Mammary epithelial cell (primary cell): ENCODE measurements at places on chromosomes 13 and 19.

DNA sequence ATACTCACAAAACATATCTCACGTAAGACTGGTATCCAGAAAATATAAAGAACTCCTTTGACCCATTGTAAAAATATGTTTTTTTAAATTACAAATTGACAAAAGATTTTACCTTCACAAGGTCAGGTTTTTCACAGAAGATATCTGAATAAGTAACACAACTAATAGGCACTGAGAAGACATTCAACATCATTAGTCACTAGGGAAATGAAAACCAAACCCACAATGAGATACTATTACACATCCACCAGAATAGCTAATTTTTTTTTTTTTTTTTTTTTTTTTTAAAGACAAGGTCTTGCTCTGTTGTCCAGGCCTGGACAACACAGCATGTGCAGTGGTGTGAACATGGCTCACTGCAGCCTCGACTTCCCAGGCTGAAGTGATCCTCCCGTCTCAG is 157.5 kb downstream of the MIPEP start:
- DNase-seq: no peak

DNA sequence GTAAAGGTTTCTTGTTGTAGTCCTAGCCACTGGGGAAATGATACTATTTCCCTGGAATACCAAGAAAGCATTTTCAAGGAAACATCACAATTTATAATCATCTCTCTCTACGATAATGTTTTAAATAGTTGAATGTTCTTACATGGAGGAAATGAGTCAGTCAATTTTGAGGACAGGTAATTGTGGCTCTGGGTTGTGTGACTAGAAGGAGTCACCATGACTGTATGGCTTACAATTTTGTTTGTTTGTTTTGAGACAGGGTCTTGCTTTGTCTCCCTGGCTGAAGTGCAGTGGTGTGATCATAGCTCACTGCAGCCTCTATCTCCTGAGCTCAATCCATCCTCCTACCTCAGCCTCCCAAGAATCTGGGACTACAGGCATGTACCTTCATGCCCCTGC is 47.4 kb downstream of the COG3 start:
- DNase-seq: peak; percentile 79

DNA sequence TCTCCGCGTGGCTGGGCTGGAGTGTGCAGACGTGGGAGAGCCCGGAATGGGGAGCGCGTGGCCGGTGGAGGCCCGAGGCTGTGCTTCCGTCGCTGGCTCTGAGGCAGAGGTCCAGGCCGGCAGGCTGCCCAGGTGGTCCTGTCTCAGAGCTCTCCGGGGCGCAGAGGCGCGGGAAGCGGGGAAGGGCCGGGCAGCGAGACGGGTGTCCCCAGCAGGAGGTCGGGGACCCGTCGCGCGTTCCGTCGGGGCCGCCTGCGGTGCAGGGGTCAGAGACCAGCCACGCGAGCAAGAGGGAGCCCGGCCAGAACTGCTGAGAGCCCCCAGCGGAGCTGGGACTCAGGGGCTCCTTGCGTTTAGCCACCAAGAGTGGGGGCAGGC is 1.3 kb upstream of the C1QTNF9 start:
- no peak for DNase-seq

DNA sequence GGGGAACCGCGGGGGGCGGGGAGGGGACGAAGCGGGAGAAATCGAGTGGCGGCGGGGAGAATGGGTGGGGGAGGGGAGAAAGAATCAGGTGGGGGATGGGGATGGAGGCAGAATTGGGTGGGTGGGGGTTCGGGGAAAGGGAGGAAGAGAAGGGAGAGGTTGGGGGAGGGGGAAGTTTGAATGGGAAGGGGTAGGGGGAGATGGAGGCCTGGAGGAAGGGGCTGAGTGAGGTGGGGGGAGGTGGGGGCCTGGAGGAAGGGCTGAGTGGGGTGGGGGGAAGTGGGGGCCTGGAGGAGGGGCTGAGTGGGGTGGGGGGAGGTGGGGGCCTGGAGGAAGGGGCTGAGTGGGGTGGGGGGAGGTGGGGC is 403 bp upstream of the ADAMTS10 start:
- no peak for DNase-seq

- DNase-seq: no peak
These were observed 106.6 kb downstream of the MZT1 start for GRCh38 chr13:72620874-72621273.

DNA sequence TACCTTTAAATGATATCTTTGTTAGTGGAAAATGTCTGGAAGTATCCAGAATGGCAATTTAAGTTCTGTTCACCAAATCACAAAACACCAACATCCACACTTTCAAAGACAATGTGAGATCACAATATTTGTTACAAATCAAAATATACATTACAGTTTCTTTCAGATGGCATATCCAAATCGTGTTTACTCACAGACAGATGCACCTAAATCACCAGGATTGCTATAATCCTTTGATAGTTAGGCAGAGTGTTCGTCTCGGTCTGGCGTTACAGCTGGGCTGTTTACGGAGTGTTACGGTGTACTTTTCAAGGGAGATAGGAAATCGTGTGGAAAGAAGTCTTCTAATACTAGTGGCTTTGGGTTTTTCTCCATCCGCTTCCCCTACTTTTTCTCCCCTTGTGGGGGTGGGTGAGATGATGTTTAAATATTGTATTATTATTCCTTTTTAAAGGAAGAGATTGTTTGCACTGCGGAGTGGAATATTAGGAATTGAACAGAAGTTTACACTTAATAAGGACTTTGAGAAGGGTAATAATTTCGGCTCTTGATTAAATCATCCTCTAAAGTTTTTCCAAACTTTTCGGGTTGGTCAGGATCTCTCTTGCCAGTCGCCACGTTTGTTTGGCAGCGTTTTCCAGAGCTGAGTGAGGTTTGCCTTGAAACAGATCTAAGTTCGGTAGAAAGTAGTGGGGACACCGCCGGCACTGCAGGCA is 1.8 kb downstream of the MAB21L1 start:
- no peak for DNase-seq

DNA sequence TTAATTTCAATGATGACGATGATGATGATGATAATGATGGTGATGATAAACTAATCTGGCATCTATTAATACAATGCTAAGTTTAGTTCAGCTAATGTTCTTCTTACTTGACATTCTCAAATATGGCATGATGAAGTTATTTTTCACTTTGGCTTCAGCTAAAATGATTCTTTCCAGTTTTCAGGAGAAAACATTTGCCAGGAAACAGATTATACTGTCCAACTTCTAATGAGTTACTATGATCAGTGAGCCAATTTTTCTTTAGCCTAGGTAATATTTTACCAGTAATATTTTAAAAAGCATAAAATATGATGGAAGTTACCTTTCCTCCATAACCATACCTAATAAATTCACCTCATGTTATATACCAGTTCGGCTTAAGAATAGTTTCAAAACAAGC is 245.7 kb upstream of the CSNK1A1L start:
- DNase-seq: no peak

DNA sequence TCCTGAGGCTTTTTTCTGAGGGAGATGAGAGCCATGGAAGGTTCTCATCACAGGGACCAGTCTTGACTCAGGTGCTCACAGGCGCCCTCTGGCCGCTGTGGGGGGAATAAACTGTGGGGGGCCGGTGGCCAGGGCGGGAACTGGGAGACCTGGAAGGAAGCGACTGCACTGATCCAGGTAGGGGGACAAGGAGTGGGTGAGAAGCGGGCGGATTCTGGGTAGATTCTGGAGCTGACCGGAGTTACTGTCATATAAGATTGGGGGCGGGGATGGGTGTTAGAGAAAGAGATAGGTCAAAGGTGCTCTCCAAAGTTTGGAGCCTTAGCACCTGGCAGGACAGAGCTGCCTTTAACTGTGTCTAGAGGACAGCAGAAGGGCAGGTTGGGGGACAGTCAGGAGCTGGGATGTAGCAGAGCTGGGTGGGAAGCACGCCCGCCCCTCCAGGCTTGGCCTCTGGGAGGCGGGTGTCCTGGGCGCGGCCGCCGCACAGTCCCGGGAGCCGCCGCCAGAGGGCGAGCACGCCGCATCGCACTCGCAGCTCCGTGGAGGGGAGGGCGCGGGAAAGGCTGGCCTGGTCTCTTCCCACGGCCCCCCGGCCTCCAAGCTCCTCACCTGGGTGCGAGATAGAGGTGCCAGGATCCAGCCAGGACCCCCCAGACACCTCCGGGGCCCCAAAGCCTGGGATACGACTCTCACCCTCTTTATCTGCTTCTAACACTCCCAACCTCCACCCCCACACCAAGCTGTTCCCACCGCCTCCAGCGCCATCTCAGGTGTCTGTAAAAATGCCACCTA is 4.2 kb upstream of the DAND5 start:
- peak; percentile 65 for DNase-seq

DNA sequence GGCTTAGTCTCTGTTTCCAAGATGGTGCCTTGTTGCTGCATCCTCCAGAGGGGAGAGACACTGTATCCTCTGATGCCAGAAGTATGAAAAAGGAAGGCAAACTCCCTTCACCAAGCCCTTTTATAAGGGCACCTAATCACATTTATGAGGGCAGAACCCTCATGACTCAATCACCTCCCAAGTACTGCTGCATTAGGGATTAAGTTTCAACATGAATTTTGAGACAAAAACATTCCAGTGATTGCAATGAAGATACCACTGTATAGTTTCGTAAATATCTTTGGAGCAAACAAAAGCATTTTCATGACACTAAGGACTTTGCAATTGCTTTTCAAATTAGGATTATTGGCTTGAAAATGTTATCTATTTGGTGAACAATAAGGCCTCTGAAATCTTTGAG is 63.8 kb downstream of the RNF17 start:
- peak; percentile 47 for DNase-seq

DNA sequence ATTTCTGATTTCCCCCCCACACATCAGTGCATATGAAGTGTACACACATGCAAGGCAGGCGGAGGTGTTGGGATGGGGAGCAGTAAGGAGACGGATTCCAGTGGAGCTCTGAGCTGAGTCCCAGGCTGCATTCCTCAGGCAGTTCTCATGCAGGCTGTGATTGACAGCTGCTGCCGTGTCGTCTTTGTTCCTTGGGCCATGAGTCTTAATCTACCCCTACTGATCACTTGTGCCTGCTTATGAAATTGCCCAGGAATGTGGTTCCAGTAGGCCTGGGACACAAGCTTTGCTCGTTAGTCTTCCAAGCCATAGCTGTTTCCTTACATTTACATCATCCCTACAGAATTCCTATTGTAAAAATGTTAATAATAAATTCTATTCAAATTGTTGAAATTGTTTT is 1241.9 kb downstream of the UQCRFS1 start:
- DNase-seq: no peak

GRCh38 chr13:37544995-37545394 is 53.6 kb downstream of the POSTN start:
- no peak for DNase-seq
